ENCODE measurements at places on chromosomes 1 and 21. TPM values are rescaled to one million over a fixed set of nuclear protein-coding genes. Genes with fewer than 3 reads are reported as not detected.
A peak's percentile ranks its signal among the peaks of the same experiment; 100 is the strongest.

DNA sequence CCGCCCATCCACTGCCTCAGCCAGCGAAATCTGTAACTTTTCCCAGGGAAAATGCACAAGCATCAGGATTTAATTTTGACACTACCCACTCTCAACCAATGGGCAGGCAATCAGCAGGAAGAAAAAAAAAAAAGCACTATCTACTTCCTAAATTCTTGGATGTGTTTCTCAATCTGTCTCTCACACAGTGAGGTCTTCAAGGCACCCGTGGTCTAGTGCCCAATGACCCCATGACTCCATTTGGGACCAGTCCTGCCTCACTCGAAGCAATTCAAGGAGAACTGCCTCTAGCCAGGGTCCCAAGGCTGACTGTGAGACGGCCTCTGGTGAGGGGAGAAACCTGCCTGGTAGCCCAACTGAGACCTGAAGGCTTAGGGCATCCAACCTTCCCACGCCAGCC, 35.9 kb downstream of the CSF1 start:
- no peak overlapping the region for H3K27ac ChIP-seq
- H3K36me3 ChIP-seq: no peaks in the 10 kb centered on the region
- no peak for DNase-seq
- no peak overlapping the region for H3K4me3 ChIP-seq

Gene KAZN
- 58.5 TPM for total RNA-seq

Gene PPP1R15B
- total RNA-seq: 36.1 TPM

DNA sequence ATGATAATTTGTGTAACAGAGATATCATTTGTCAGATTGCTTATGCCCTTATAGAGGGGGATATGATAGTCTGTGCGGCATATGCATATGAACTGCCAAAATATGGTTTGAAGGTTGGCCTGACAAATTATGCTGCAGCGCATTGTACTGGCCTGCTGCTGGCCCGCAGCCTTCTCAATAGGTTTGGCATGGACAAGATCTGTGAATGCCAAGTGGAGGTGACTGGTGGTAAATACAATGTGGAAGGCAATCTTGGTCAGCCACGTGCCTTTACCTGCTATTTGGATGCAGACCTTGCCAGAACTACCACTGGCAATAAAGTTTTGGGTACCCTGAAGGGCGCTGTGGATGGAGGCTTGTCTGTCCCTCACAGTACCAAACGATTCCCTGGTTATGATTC, 82.4 kb downstream of the ZMYM4 start:
- no peak overlapping the region for H3K4me3 ChIP-seq
- H3K36me3 ChIP-seq: no peaks in the 10 kb centered on the region
- no peaks in the 10 kb centered on the region for H3K4me1 ChIP-seq

Gene PTPN22
- 2.3 TPM for total RNA-seq

DNA sequence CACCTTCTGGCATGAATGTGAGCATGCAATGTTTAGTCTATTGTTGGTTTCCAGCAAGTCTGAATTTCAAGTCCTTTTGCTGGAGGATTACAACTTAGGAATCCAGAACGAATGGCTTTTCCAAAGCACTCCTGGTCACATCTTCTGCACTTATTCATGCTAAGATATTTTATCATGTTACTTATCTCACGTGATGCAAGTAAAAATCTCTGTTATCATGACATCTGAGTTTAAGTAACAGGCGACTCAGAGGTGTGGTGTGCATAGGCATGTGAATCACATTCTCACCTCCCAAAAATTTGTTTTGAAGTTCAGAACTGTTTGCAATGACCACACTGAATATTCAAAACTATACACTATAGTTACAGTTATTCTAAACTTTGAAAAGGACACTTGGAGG, 204.8 kb upstream of the FGGY start:
- no peak overlapping the region for H3K27ac ChIP-seq
- H3K4me1 ChIP-seq: no peaks in the 10 kb centered on the region
- H3K36me3 ChIP-seq: no peaks in the 10 kb centered on the region
- no peak for DNase-seq
- no peaks in the 10 kb centered on the region for H3K27me3 ChIP-seq

Gene CHIA
- total RNA-seq: not detected

Gene CFAP74
- not detected for total RNA-seq

Gene CD164L2
- not detected for total RNA-seq

- no peaks in the 10 kb centered on the region for H3K4me1 ChIP-seq
- no peaks in the 10 kb centered on the region for H3K27me3 ChIP-seq
- no peak for DNase-seq
- H3K27ac ChIP-seq: no peak overlapping the region
Observed at GRCh38 chr1:97999320-97999719, 78.5 kb upstream of the DPYD start.

Gene SLC2A5
- 13.9 TPM for total RNA-seq

- H3K27me3 ChIP-seq: no peaks in the 10 kb centered on the region
- H3K4me1 ChIP-seq: no peaks in the 10 kb centered on the region
- no peak for DNase-seq
- no peak overlapping the region for H3K27ac ChIP-seq
Observed at GRCh38 chr1:160710517-160711252, 937 bp downstream of the CD48 start.

DNA sequence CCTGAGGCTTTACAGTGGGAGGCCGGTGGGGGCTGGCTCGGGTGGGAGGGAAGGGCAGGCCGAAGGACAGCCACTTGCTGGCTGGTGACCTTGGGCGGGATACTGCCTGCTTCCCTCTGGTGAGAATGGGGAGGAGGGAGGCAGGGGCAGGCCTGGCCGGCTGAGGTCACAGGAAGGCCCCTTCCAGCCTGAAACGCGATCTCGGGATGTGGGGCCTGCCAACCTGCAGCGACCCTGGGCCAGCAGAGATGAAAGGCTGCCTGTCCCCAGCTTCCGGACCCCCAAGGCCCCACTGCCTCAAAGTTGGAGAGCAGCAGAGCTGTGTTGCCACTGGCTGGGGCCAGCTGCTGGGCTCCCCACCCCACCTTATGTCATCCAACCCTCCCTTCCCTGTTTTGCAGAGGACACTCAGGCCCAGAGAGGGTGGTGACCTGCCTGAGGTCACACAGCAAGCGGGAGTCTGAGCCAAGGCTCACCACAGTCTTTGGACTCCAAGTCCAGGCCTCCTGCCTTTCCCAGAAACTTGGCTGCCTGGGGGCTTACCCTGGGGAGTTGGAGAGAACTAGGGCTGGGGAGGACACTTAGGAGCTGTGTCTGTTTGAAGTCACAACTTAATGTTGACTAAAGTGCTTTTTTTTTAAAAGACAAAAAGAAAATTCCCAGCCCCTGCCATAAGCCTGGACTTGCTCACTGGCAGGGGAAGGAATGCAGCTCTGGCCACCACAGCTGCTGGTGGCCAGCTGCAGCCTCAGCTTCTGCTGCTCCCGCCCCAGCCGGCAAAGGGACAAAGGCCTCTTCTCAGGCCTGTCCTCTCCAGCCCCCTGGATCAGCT, 14.8 kb upstream of the WASF2 start:
- peaks cover 14% of the 10 kb centered on the region for H3K4me1 ChIP-seq
- peak overlapping the region; percentile 88 for H3K27ac ChIP-seq
- no peaks in the 10 kb centered on the region for H3K36me3 ChIP-seq

DNA sequence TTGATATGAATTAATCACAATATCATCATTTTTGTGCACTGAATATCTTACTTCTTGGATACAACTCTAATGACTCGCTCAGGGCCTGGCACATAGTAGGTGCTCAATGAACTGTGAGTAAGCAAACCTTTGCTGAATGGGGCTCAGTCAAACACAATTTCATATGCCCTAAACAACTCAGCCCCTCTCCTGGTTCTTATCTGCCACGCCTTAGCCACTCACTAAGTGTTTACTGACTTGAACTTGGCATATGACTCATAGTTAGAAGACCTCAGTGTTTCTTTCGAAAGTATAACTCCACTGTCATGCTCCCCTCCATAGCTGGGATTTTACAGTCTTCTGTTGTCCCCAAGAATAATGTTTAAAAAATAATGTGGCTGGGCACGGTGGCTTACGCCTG, 4.8 kb upstream of the IFNLR1 start:
- peaks cover 6% of the 10 kb centered on the region for H3K4me1 ChIP-seq
- H3K27me3 ChIP-seq: no peaks in the 10 kb centered on the region
- H3K4me3 ChIP-seq: no peak overlapping the region
- no peaks in the 10 kb centered on the region for H3K36me3 ChIP-seq
- no peak for DNase-seq

- H3K4me1 ChIP-seq: no peaks in the 10 kb centered on the region
- H3K27ac ChIP-seq: no peak overlapping the region
- DNase-seq: no peak
Observed at GRCh38 chr1:82517586-82517985, 716.9 kb downstream of the ADGRL2 start.

DNA sequence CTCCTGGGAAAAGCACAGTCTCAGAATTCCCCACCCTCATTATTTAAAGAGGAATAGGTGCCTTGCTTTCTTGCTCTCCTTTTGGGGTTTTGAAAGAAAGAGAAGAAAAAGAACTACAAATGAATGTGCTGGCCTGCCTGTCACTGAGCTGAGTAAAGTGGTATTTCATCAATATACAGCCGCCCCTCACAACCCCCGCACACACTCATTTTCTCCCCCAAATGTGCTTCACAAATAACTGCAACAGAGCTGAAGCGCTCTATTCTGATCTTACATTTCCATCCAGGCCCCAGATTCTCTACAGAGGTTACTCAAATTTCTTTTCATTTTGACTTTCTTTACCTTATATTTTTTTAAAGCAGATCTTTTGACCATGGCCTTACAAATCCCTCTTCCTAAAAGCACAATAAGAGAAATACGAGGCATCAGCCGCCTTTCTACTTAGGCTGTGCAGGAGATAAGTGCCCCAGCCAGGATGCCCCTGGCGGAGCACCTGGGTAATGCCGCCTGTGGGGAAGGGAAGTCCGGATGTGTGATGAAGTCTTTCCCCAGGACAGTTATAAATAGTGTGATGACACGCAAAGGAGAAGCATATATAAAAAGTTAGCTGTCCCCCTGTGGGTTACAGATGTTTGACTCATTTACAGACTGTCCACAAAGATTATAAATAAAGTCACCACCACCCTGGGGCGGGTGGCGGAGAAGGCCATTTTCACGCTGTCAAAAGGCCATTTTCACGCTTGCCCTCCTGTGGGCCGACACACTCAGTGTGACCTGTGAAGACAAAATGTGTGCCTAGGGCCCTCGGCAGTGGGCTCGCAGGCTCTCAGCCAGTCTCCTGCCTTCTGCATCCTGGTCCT, 6.5 kb downstream of the KCNN3 start:
- H3K4me3 ChIP-seq: no peak overlapping the region
- H3K4me1 ChIP-seq: peaks cover 14% of the 10 kb centered on the region
- H3K36me3 ChIP-seq: no peaks in the 10 kb centered on the region

GRCh38 chr1:174358344-174358743, 89.4 kb upstream of the GPR52 start:
- H3K27ac ChIP-seq: no peak overlapping the region
- no peaks in the 10 kb centered on the region for H3K4me1 ChIP-seq
- no peak overlapping the region for H3K4me3 ChIP-seq
- no peaks in the 10 kb centered on the region for H3K27me3 ChIP-seq
- DNase-seq: no peak
